Activated naive CD8-positive, alpha-beta T cell treated with anti-CD3 and anti-CD28 coated beads, Interleukin-2, amount 10 ng/mL, durations not matched to agents 7 days and 5 days (primary cell): ENCODE measurements at places on chromosomes 7 and 10. TPM values are rescaled to one million over a fixed set of nuclear protein-coding genes. Genes with fewer than 3 reads are reported as not detected.

The ENTPD7 gene
- 3.5 TPM for total RNA-seq

GRCh38 chr7:157300369-157300825, 36.4 kb upstream of the DNAJB6 start:
- peaks cover 28% of the 10 kb centered on the region for H3K4me1 ChIP-seq
- no peak overlapping the region for H3K4me3 ChIP-seq
- DNase-seq = no peak
- H3K36me3 ChIP-seq = peaks cover 3% of the 10 kb centered on the region

The PHYH gene
- 16.0 TPM for total RNA-seq

The NEUROD6 gene
- not detected for total RNA-seq

DNA sequence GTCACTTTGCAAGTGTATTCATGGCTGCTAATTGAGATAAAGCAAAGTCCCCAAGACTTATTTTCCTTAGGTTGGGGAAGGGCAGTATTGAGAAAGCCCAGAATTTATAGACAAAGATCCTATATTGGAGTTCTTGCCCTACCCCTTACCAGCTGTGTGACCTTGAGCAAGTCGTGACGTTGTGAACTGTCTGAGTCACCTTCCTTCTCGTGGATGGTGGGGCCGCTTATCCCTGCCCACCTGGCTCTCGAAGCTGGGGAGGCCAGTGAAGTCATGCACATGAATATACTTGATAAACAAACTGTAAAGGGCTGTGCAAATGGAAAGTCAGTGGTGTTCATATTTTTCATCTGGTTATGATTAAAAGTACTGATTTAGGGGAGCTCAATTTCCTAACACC, 127.4 kb downstream of the TACC2 start:
- H3K36me3 ChIP-seq = no peaks in the 10 kb centered on the region
- H3K4me3 ChIP-seq = no peak overlapping the region

GRCh38 chr7:12199363-12199762, 11.7 kb upstream of the TMEM106B start:
- H3K27me3 ChIP-seq = peaks cover 2% of the 10 kb centered on the region
- H3K4me3 ChIP-seq = no peak overlapping the region
- no peak overlapping the region for H3K27ac ChIP-seq
- no peak for DNase-seq
- H3K4me1 ChIP-seq = no peaks in the 10 kb centered on the region
- peaks cover 2% of the 10 kb centered on the region for H3K36me3 ChIP-seq

DNA sequence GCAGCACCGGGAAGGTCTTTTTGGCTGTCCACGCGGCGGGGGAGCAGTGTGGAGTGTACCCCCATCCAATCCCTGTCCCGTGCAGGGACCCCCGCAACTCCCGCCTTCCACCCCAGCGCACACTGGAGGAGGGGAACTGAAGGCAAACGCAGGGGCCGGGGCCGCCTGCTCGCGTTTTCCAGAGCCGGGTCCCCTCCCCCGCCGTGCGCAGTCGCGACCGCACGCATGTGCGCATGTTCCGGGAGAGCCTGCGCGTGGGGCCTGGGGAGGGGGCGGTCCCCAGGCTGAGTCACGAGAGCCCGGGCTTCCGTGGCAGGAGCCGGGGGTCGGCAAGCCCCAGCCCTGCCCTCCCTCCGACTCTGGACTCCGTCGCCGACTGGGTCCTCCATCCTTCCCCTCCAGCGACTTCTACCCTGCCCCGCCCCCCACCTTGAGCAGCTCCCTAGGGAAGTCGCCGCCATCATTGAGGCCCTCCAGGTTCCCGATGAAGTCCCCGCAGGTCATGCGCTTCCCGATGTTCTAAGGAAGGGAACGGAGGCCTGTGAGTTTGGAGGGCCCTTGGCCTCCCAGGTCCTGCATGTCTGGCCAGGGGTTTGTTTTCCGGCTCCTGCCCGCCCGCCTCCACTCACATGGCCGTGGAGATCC, 8.0 kb downstream of the PSD start:
- H3K4me3 ChIP-seq = peak overlapping the region; percentile 74
- peaks cover 35% of the 10 kb centered on the region for H3K27me3 ChIP-seq
- no peak overlapping the region for H3K27ac ChIP-seq
- H3K36me3 ChIP-seq = no peaks in the 10 kb centered on the region

GRCh38 chr10:4617589-4617988, 208.4 kb upstream of the AKR1E2 start:
- H3K4me1 ChIP-seq = no peaks in the 10 kb centered on the region
- no peak for DNase-seq
- peaks cover 31% of the 10 kb centered on the region for H3K27me3 ChIP-seq
- H3K27ac ChIP-seq = no peak overlapping the region
- no peak overlapping the region for H3K4me3 ChIP-seq

- peaks cover 35% of the 10 kb centered on the region for H3K4me1 ChIP-seq
- H3K36me3 ChIP-seq = peaks cover 25% of the 10 kb centered on the region
- H3K27me3 ChIP-seq = no peaks in the 10 kb centered on the region
- peak overlapping the region; percentile 99 for H3K27ac ChIP-seq
- DNase-seq = peak; percentile 78
- peak overlapping the region; percentile 95 for H3K4me3 ChIP-seq
Measured at GRCh38 chr10:119079599-119080520, 757 bp downstream of the EIF3A start.

The PRSS37 gene
- not detected for total RNA-seq

DNA sequence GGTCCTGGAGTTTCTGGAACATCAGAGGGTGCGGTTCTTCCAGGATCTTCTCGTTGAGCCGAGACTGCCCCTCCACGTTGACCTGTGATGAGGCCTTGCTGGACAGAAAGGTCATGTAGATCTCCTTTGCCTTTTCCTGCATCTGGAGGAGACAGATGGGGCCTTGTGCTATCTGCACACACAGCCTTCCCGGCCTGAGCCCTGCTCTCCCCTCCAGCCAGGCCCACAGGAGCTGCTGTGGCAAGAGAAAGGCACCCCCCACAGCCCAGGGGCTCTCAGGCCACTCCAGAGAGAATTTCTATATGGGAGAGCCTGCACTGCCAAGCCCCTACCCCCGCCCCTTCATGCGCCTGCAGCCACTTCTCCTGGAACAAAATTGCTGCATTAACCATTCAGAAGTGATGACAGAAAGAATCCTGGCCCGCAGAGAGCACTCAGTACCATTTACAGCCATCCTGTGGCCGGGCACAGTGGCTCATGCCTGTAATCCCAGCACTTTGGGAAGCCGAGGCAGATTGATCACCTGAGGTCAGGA, 26.9 kb downstream of the RGS10 start:
- no peak for DNase-seq
- peak overlapping the region; percentile 83 for H3K4me3 ChIP-seq
- peaks cover 36% of the 10 kb centered on the region for H3K36me3 ChIP-seq
- no peaks in the 10 kb centered on the region for H3K27me3 ChIP-seq

- no peak for DNase-seq
- no peak overlapping the region for H3K27ac ChIP-seq
- no peak overlapping the region for H3K4me3 ChIP-seq
- H3K27me3 ChIP-seq = peaks cover 8% of the 10 kb centered on the region
Measured at GRCh38 chr7:159019111-159019510, 125.6 kb downstream of the VIPR2 start.

- peak overlapping the region; percentile 99 for H3K27ac ChIP-seq
- peak; percentile 30 for DNase-seq
- peaks cover 9% of the 10 kb centered on the region for H3K36me3 ChIP-seq
- peaks cover 21% of the 10 kb centered on the region for H3K4me1 ChIP-seq
- H3K27me3 ChIP-seq = peaks cover 2% of the 10 kb centered on the region
Measured at GRCh38 chr7:39948375-39948955, 1.6 kb upstream of the CDK13 start.

- H3K4me1 ChIP-seq = no peaks in the 10 kb centered on the region
- H3K27ac ChIP-seq = no peak overlapping the region
- no peak overlapping the region for H3K4me3 ChIP-seq
Measured at GRCh38 chr7:54888067-54888733, 129.2 kb upstream of the SEC61G start.

DNA sequence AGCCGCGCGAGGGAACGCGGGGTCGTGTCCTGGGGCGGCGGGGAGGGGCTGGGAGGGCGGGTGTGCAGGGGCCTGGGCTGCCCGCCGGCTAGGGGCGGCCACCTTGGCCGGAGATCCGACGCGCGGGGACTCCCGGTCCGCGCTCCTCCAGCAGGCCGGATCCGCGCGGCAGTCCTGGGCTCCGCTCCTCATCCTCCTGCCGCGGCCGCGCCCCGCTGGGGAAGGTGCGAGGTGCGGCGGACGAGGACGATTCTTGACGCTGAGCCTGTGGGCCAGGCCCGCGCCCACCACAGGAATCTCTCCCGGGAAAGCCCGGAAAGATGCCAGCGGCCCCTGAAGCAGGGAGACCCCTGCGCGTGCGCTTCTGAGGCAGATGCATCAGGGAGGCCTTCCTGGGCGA, 6.6 kb upstream of the OGDHL start:
- peaks cover 41% of the 10 kb centered on the region for H3K27me3 ChIP-seq
- H3K27ac ChIP-seq = no peak overlapping the region
- no peaks in the 10 kb centered on the region for H3K36me3 ChIP-seq
- DNase-seq = no peak
- peaks cover 7% of the 10 kb centered on the region for H3K4me1 ChIP-seq

The HPSE2 gene
- total RNA-seq = 0.14 TPM

The VWA2 gene
- not detected for total RNA-seq

The CALHM1 gene
- total RNA-seq = 0.94 TPM

The CPA5 gene
- total RNA-seq = 9.4 TPM
